HT-29 (cell line): ENCODE measurements at places on chromosomes 5 and 9. TPM values are rescaled to one million over a fixed set of nuclear protein-coding genes. Genes with fewer than 3 reads are reported as not detected.

PPP3R2 gene
- not detected in 2 replicates for total RNA-seq

OR1J2 gene
- total RNA-seq: not detected in 2 replicates

ZNF618 gene
- total RNA-seq: 0.20 and 0.39 TPM in 2 replicates

QRFP gene
- total RNA-seq: not detected in 2 replicates

FAM219A gene
- 8.0 and 10.3 TPM in 2 replicates for total RNA-seq

PSAT1 gene
- total RNA-seq: 52.5 and 56.8 TPM in 2 replicates

TOR4A gene
- 210 and 226 TPM in 2 replicates for total RNA-seq
